CD4-positive, alpha-beta T cell treated with Interleukin-15 for 4 hours (primary cell): ENCODE measurements at places on chromosomes 12 and 14.

DNA sequence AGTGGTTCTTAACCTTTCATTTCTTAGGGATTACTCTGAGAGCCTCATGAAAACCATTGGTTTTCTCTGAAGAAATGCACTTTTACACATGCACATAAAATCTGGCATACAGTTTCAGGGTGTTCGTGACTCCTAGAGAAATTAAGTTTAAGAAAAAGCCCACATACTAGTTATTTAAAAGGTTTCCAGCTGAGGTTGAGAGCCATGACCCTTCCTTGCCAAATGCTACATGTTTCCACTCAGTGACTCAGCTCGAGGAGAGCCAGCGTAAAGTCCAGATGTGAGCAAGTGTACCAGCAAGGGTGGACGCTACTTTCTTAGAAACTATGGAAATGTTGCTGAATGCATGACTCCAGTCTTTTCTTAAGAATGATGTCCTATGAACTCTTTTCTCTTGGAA lies 42.7 kb upstream of the FLRT2 start:
- DNase-seq = no peak

DNA sequence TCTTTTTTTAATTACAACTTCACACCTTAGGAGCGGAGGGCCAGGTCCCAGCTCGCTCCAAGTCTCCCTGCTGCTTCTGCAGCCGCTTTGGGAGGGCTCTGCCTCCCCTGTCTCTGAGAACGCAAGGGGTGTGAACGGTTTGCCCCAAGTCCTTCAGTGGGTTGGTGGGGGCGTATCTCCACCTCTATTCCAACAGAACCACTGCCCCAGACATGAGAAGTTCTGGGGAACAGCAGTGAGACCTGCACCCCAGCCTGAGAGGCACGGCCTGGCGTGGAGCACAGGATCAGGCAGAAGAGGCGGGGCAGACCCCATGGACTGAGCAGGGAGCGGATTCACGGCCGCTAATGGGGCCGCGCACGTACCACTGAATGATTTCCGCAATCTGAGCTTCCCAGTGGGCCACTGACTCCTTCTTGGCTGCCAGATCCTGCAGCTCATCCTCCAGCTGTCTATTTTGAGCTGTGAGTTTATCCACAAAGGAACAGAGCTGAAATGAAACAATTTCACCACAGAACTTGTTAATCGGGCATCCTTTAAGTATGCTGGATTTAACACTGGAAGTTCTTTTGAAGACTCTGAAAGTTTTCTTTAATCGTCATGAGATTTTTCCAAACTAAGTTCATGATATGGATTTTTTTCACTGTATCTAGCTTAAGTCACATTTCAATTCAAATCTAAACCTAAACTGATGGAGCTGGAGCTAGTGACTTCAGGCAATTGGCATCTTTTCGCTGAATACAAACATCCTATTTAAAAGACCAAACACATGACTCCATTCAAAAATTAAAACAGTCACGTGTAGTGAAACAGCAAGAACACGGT lies 44.4 kb downstream of the AMN start:
- DNase-seq = no peak

GRCh38 chr12:5708371-5708770 lies 236.7 kb downstream of the ANO2 start:
- no peak for DNase-seq

GRCh38 chr12:6376870-6377666 lies 1.7 kb upstream of the SCNN1A start:
- no peak for DNase-seq

DNA sequence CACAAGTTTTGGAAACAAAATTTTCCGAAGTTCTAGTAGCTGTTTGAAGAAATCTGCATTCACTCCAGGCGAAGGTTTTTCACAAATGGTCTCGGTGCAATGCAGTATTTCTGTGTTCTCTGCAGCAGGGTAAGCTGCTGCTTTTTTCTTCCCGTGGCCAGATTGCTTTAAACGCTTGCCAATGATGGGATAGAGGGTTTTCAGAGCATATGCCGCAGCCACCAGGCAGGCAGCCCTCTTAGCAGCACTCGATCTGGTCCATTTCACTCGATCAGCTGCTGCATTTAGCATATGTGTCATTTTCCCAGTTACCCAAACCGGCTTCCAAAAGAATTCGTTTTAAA lies 315 bp downstream of the ABCD2 start:
- DNase-seq = no peak

- no peak for DNase-seq
Observed at GRCh38 chr14:56119201-56119981, 1.2 kb downstream of the PELI2 start.

- DNase-seq = no peak
Observed at GRCh38 chr14:53954551-53955228, 1.9 kb downstream of the BMP4 start.

- no peak for DNase-seq
Observed at GRCh38 chr12:24153079-24153478, 203.6 kb upstream of the SOX5 start.

GRCh38 chr12:33438851-33439586 lies 600 bp downstream of the SYT10 start:
- no peak for DNase-seq

DNA sequence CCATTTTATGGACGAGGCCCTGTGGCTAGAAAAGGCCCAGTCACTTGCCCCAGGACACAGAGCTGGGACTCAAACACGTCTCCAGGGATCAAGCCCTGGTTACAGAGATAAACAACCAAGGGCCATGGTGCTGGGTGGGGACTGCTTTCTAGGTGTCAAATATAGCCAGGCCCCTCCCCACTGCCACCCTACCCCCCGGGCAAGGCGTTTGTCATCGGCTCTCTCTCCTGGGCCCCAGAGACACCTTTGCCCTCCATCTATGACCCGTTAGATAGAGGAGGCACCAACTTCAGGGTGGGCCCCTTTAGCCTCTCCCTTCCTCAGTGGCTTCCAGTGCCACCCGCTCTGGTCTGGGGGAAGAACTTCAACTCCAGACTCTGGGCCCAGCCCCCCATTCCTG lies 18.0 kb downstream of the LTBP2 start:
- no peak for DNase-seq

DNA sequence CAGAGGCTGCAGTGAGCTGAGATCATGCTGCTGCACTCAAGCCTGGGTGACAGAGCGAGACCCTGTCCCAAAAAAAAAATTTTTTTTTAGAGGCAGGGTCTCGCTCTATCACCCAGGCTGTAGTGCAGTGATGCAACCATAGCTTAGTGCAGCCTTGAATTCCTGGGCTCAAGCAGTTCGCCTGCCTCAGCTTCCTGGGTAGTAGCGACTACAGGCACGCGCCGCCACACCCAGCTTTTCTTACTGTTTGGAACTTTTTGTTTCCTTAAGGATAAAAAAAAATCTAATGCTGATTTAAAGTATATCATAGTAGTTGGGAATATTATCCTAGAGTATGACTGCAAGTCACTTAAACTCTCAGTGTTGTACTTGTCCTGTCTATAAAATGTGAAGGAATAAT lies 7.2 kb downstream of the TMEM19 start:
- DNase-seq = no peak
